Upper lobe of right lung (tissue), 1 donor: ENCODE measurements at places on chromosomes 4 and X. TPM values are rescaled to one million over a fixed set of nuclear protein-coding genes. Genes with fewer than 3 reads are reported as not detected.

GRCh38 chr4:139556071-139556723 lies at the start of gene SETD7:
TSS of gene SETD7 (minus strand) at chr4:139556219. CDS start at chr4:139556137, 82 bp downstream.
- DNase-seq: peak; percentile 88

GRCh38 chr4:142350871-142351270 lies 495.2 kb downstream of the INPP4B start:
- no peak for DNase-seq

- no peak for DNase-seq
Measured at GRCh38 chrX:57156397-57157049, 19.3 kb upstream of the SPIN2A start.

- no peak for DNase-seq
Measured at GRCh38 chr4:166165829-166166420, 292.9 kb downstream of the TLL1 start.

The DDX3X gene
- total RNA-seq: 234 TPM

The SLC49A3 gene
- total RNA-seq: 32.9 TPM

The ADH1A gene
- 3.6 TPM for total RNA-seq

The NOX1 gene
- not detected for total RNA-seq
